CD8-positive, alpha-beta memory T cell (primary cell): ENCODE measurements at places on chromosomes 16 and 17.

GRCh38 chr17:38980490-38981217 lies 13.5 kb upstream of the FBXO47 start:
- no peaks in the 10 kb centered on the region for H3K27me3 ChIP-seq
- no peak overlapping the region for H3K27ac ChIP-seq
- H3K4me1 ChIP-seq = peaks cover 6% of the 10 kb centered on the region
- no peak overlapping the region for H3K4me3 ChIP-seq
- no peaks in the 10 kb centered on the region for H3K36me3 ChIP-seq

DNA sequence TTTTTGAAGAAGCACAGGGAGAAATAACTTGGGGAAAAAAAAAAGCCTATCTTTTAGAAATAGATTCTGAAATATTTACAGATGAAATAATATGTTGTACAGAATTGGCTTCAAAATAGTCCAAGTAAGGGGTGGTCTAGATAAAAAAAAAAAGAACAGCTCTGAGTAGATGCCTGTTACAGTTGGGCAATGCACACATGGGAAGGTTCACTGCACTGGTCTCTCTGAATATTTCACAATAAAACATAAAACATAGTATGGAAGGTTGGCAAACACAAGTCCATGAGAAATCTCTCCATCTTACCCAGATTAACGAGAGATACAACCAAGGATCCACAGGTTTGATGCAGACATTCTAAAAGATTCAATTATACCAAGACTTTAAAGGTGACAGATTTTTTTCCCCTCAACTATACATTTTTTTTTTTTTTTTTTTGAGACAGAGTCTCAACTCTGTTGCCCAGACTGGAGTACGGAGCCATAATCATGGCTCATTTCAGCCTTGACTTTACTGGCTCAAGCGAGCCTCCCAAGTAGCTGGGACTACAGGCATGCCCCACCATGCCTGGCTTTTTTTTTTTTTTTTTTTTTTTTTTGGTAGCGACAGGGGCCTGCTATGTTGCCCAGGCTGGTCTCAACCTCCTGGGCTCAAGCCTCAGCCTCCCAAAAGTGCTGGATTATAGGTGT lies 58.0 kb downstream of the KANSL1 start:
- DNase-seq = no peak
- no peaks in the 10 kb centered on the region for H3K36me3 ChIP-seq
- no peak overlapping the region for H3K4me3 ChIP-seq
- no peak overlapping the region for H3K27ac ChIP-seq
- no peaks in the 10 kb centered on the region for H3K27me3 ChIP-seq

GRCh38 chr16:1065469-1066128 lies 6.9 kb upstream of the SSTR5 start:
- H3K27me3 ChIP-seq = peaks cover 4% of the 10 kb centered on the region
- no peak for DNase-seq
- no peak overlapping the region for H3K4me3 ChIP-seq
- H3K4me1 ChIP-seq = no peaks in the 10 kb centered on the region
- no peak overlapping the region for H3K27ac ChIP-seq

- no peaks in the 10 kb centered on the region for H3K27me3 ChIP-seq
- DNase-seq = no peak
- H3K27ac ChIP-seq = no peak overlapping the region
- peaks cover 20% of the 10 kb centered on the region for H3K36me3 ChIP-seq
- H3K4me3 ChIP-seq = no peak overlapping the region
These were observed 6.8 kb downstream of the RUSF1 start for GRCh38 chr16:31501226-31501965.

DNA sequence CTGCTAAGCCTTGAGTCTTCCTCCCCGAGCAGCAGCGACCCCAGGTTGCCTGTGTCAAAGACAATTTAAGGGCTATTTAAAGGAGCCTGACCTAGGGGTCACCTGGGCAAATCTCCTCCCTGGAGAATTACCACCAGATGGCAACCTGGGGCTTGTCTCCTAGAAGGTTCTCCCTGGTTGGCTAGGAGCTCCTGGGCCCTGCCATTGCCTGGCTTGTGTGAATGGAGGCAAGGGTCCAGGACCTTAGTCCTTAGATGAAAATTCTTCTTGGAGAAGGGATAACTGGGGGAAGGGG lies 51.3 kb upstream of the TAC4 start:
- peaks cover 25% of the 10 kb centered on the region for H3K27me3 ChIP-seq
- H3K36me3 ChIP-seq = no peaks in the 10 kb centered on the region
- no peak overlapping the region for H3K4me3 ChIP-seq

- no peaks in the 10 kb centered on the region for H3K4me1 ChIP-seq
- DNase-seq = no peak
These were observed 594.0 kb downstream of the WWOX start for GRCh38 chr16:78693496-78693895.

DNA sequence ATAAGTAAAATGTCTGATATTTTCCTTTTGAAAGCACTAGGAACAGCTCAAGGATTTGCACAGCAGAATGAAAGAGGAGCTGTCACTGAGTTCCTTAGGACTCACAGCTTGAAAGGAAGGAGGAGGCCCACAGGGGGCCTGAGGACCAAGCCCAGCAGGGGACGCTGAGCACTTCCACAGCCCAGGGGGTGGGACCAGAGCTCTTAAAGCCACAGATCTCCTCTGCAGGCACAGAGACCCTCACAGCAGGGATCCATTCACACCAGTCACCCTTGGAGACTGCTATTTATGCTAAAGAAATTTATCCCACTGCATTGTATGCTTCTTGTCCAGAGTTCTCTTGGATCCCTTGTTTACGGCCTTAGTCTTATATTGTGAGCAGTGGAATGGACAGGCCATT lies 253.3 kb downstream of the STX8 start:
- H3K4me3 ChIP-seq = no peak overlapping the region
- H3K27me3 ChIP-seq = no peaks in the 10 kb centered on the region
- DNase-seq = no peak
- no peaks in the 10 kb centered on the region for H3K4me1 ChIP-seq

DNA sequence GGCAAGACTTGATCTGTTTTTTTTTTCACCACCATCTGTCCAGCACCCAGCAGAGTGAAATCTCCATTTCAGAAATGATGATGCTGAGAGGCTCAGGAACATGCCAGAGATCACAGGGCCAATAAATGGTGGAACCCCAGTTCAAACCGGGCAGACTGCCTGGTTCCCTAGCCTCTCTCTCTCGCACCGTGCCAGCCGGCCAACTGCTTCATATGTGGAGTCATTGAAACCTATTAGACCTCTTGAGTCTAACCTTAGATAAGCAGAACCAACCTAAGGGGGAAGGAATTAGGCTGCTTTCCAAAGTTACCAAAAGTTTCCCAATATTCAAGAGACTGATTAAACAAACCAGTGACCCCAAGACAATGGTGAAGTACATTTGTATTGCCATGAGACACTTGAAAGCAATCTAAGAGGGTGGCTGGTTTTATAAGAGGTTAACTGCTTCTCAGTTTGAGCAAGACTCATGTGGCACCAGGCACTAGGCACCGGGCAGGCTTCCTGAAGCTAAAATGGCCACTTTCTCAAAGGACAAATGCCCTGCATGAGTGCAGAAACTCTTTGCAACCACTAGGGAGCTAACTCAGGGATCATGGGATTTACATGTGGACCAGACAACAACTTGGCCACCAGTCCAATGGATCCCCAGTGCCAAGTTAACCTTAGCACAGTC lies 18.4 kb downstream of the TOX3 start:
- H3K4me1 ChIP-seq = no peaks in the 10 kb centered on the region
- no peak overlapping the region for H3K4me3 ChIP-seq
- no peak overlapping the region for H3K27ac ChIP-seq
- no peaks in the 10 kb centered on the region for H3K27me3 ChIP-seq

DNA sequence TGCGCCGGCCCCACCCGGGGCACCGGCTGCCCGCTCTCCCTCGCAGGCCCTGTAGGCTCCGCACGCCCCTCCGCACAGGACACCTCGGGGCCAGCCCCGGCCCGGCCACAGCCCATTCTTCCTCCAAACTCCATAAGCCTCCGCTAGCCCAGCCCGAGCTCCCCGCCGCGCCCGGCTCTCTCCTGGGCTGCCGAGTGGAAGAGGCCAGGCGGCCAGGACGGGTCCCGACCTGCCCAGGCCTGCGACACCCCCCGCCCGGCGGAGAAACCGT lies 397 bp downstream of the NCOR1 start:
- peak overlapping the region; percentile 91 for H3K4me3 ChIP-seq
- H3K27me3 ChIP-seq = no peaks in the 10 kb centered on the region
- H3K36me3 ChIP-seq = no peaks in the 10 kb centered on the region
- DNase-seq = peak; percentile 3
- H3K4me1 ChIP-seq = peaks cover 36% of the 10 kb centered on the region
- peak overlapping the region; percentile 83 for H3K27ac ChIP-seq

GRCh38 chr16:83550183-83550569 lies 257.6 kb upstream of the HSBP1 start:
- no peak overlapping the region for H3K4me3 ChIP-seq
- H3K27me3 ChIP-seq = no peaks in the 10 kb centered on the region
- DNase-seq = no peak
- H3K36me3 ChIP-seq = no peaks in the 10 kb centered on the region

DNA sequence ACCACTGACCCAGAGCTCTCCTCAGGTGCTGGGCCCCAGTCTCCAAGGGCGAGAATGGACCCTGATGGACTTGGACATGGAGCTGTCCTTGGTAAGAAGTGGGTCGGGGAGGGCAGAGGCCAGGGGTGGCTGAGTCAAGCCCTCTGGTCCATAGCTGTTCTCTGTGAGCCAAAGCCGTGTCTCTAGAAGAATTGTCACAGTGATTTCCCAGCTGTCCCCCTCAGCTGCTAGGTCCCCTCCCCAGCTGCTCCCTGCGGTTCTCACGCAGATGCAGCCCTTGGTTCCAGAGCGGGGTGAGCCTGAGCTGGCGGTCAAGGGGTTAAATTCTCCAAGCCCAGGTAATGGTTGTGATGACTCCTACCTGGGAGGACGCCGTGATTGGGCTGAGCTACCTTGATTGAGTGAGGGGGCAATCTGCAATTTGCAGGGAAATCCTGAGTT lies 1.3 kb upstream of the NOL3 start:
- H3K4me3 ChIP-seq = no peak overlapping the region
- peaks cover 35% of the 10 kb centered on the region for H3K4me1 ChIP-seq
- peaks cover 58% of the 10 kb centered on the region for H3K27me3 ChIP-seq
- no peak for DNase-seq
- H3K27ac ChIP-seq = no peak overlapping the region

- H3K36me3 ChIP-seq = no peaks in the 10 kb centered on the region
- H3K4me1 ChIP-seq = no peaks in the 10 kb centered on the region
- no peak for DNase-seq
- no peak overlapping the region for H3K27ac ChIP-seq
- no peak overlapping the region for H3K4me3 ChIP-seq
- no peaks in the 10 kb centered on the region for H3K27me3 ChIP-seq
These were observed 157.1 kb upstream of the WSCD1 start for GRCh38 chr17:5913032-5913531.

DNA sequence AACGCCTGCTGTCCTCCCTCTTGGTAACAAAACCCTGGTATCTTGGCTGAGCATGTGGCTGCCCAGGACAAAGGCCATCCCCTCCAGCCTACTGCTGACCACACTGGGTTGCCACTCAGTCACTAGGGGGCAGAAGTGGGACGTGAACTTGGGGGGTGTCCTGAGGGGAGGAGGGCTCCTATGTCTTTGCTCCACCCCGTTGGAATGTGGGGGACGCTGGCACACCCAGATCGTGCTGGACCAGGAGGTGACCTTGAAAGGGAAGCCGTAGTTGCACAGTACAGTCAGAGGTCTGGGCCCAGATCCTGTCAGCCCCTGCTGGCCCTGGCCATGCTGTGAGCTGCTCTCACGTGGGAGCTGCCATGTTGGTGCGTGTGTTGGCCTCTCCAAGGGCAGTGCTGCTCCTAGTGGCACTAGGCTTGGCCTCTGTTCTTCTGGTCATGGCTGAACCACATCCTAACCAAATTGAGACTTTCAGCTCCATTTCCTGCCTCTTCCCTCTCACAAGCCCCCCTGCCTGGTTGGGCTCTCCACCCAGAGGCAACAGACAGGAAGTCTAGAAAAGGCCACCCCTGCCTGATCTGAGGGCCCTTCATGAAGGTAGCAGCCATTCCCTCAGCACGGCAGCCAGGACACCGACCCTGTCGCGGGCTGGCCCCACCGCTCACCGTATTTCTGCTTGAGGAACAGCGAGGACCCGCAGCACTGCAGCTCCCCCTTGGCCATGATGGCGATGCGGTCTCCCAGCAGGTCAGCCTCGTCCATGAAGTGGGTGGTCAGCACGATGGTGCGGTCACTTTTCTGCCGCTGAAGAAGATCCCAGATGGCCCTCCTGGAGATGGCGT lies 29.0 kb upstream of the RNPS1 start:
- no peaks in the 10 kb centered on the region for H3K36me3 ChIP-seq
- no peak for DNase-seq
- no peak overlapping the region for H3K4me3 ChIP-seq
- H3K4me1 ChIP-seq = no peaks in the 10 kb centered on the region

DNA sequence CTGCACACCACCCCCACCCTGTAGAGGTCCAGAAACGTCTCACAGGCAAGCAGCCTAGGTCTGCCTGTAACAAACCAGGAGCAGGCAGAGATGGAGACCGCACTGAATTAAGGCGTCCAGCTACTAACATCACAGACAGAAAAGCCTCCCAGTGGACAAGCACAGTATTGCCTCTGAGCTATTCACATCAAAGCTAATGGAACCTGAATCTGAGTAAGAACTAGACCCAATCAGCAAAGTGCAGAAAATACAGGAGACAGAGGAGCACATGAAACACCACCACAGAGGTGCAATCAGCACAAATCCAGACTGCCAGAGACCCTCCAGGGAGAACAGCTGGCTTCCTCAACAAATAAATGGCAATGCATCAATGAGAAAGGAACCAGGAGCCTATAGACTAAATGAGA lies 22.2 kb upstream of the PEMT start:
- H3K36me3 ChIP-seq = no peaks in the 10 kb centered on the region
- H3K4me1 ChIP-seq = no peaks in the 10 kb centered on the region
- no peak for DNase-seq
- H3K27me3 ChIP-seq = no peaks in the 10 kb centered on the region
- no peak overlapping the region for H3K4me3 ChIP-seq

DNA sequence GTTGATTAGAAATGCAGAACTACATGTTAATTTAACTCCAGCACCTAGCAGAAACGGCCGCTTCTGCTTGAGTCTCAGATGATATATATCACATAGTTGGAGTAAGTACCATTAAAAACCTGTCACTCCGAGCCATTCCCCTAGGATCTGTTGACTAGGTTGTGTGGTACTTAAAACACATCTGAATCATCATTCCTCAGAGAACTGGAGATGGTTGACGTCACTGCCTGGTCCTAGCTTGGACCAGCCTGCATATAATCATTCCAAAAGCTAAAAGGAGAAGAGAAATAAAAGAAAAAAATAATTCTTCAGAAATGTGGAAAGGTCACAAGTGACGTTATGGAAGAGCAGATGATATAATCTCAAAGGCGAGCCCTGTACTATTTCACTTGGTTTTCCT lies 31.3 kb upstream of the RASL10B start:
- no peak overlapping the region for H3K4me3 ChIP-seq
- H3K27ac ChIP-seq = no peak overlapping the region

- no peak overlapping the region for H3K27ac ChIP-seq
- peaks cover 44% of the 10 kb centered on the region for H3K4me1 ChIP-seq
- H3K4me3 ChIP-seq = no peak overlapping the region
- peaks cover 17% of the 10 kb centered on the region for H3K36me3 ChIP-seq
- DNase-seq = no peak
- no peaks in the 10 kb centered on the region for H3K27me3 ChIP-seq
These were observed 12.1 kb downstream of the THRA start for GRCh38 chr17:40074871-40075200.
